ENCODE measurements at places on chromosomes 6 and 20.

DNA sequence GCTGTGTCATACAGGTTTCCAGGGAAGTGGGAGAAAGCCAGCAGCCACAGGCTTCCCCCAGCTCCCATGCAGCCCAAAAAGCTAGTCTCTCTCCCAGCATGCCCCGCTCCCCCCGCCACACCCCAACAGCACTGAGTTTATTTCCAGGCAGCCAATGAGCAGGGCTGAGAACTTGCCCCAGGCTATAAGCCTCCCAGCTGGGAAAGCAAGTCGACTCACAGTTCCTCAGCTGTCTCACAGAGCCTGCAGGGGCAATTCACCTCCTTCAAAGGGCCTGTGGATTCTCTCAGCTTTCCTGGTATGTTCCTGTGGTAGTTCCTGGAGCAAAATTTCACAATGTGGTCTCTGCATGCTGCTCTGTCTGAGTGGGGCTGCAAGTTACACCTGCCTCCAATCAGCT lies 34.2 kb downstream of the PAX1 start:
- no peak for DNase-seq

- no peak for DNase-seq
These were observed 11.3 kb upstream of the MAP3K5 start for GRCh38 chr6:136803608-136804007.

GRCh38 chr6:39698789-39699188 lies 26.4 kb downstream of the KIF6 start:
- no peak for DNase-seq

DNA sequence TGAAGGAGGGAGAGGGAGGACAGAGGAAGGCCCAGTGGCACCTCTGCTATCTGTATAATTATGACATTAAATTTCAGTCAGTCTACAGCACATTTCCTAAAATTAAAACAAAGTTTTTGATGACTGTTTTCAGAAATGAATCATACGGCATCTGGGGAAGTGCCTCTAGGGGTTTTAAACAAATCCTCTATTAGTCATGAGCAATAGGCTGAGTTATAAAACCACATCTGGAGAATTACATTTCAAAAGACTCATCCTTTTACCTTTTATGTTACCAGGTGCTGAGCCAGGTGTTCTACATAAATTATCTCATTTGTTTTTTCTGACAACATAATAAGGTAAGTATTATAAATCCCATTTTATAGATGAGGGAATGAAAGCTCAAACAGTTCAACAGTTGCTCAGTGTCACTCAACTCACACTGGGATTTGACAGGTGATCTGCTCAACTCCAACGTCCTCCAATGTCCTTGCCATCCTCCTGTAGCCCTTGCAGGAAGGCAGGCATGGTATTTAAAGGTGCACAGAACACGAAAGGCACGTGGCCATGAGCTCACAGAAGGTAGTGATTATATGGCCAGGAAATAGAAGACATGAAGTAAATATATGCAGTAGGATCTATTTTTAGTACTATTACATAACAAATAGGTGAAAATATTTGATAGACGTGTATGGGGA lies 184.2 kb upstream of the MAN1A1 start:
- DNase-seq, result no peak

- DNase-seq, result no peak
These were observed 2.9 kb downstream of the DDX39B start for GRCh38 chr6:31538805-31539400.

DNA sequence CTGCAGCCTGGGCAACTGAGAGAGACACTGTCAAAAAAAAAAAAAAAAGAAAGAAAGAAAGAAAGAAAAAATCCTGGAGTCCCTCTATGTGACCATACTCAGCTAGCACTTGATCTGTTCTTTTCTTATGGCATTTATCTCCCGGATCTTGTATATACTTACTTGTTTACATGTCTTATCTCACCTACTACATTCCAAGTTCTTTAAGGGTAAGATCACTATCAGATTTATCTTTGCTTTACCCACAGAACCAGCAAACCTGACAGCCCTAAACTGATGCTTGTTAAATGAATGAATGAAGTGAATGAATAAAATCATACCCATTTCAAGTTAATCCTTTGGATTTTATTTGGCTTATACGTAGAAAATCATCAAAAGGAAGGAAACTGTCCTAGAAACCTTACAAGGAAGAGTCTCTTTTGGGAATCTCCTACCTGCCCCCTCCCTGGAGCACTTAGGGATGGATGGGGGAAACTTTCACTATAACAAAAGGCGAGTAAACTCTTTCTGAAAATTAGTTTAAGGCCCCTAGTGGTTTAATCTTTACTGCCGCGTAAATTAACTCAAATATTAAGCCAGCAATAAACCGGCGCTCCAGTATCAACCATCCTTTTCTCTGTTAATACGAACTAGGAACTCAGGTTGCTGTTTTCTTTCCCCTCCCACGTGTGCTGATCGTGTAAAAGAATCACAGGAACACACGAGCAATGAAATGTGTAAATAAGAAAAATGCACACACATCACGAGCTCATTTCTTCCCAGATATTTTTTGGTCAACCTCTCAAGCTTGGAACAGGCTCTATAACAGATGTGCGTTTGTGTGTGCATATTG lies 1.3 kb upstream of the UTRN start:
- no peak for DNase-seq

GRCh38 chr6:137043710-137044365 lies 927 bp downstream of the IL20RA start:
- DNase-seq, result no peak

DNA sequence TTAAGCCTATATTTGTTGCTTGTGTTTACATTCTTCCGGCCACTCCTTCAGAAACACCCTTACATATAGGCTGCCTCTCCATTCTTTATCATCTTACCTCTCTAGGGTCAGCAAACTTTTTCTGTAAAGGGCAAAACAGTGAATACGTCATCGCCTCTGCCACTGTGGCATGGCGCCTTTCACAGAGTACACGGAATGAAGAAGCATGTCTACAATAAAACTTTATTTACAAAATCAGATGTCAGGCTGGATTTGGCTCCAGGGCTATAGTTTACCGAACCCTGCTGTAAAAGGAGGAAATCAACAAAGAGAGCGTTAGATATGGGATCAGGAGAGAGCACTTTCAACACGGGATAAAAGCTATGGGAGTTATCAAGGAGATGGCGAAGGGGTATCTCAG lies 9.3 kb upstream of the NCR2 start:
- no peak for DNase-seq

- DNase-seq, result no peak
These were observed 35.0 kb upstream of the TULP1 start for GRCh38 chr6:35547676-35548075.

- no peak for DNase-seq
These were observed 93.6 kb downstream of the INSM1 start for GRCh38 chr20:20461551-20461950.

DNA sequence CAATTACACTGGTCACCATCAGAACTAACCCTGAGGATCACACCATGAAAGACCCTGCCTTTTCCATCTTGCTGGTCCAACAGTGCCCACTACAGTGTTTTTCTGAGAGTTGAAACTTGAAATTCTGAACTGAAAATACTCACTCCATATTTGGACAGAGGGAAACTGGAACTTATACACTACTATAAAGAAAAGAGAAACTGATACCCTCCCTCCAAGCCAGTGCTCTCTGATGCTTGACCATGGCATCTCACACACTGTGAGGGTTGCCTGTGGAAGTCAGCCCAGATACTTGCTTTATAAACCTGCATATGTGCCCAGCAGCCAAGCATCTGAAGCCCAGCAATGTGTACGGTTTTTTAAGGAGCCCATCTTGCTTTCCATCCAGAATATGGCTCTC lies 108.7 kb downstream of the FOXA2 start:
- no peak for DNase-seq

GRCh38 chr20:49165611-49166010 lies 22.5 kb downstream of the STAU1 start:
- no peak for DNase-seq

- no peak for DNase-seq
These were observed 2.8 kb downstream of the CCN5 start for GRCh38 chr20:44717986-44718385.

- no peak for DNase-seq
These were observed 155.4 kb downstream of the SMOC2 start for GRCh38 chr6:168596344-168596743.

GRCh38 chr6:151160929-151161757 lies 78.6 kb upstream of the AKAP12 start:
- no peak for DNase-seq

- no peak for DNase-seq
These were observed 16.7 kb downstream of the MAP3K5 start for GRCh38 chr6:136775548-136775947.

DNA sequence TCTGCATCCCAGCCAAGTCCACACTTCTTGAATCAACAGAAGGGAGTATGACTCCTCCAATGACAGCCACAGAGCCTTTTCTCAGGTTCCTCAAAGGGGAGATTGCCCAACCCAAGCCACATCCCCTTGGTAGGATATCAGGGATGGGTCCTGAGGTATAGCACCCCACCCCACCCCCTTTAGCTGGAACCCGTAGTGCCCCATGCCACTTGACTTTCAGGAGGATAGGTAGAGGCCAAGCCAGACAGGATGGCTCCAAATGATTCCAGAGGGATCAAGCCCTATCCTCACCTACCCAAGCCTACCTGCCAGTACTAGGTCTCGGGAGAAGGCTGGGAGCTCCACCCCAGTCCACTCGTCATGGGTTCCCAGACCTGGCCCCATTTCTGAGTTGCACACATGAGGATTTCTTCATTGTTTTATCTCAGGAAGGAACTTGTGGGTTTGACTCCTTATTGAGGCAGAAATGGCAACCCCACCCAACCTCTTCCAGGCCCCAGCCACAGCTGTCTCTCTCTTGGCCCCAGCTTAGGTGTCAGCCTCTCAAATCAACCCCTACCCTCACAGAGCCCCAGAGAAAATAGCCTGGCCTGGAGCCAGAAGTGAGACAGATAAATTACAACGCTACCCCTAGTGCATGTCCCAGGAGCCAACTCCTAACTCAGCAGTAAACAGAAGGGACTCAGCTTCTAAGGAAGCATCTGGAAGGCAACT lies 3.6 kb downstream of the CCND3 start:
- DNase-seq, result no peak

GRCh38 chr6:36769676-36770499 lies 69.4 kb downstream of the CPNE5 start:
- no peak for DNase-seq
